Esophagus squamous epithelium (tissue), 5 donors: ENCODE measurements at places on chromosomes 5 and 9.

- no peak for DNase-seq
These were observed 85.2 kb downstream of the GRAMD2B start for GRCh38 chr5:126508251-126508961.

- DNase-seq, result no peak
These were observed 3.6 kb upstream of the AGPAT2 start for GRCh38 chr9:136690806-136691261.

DNA sequence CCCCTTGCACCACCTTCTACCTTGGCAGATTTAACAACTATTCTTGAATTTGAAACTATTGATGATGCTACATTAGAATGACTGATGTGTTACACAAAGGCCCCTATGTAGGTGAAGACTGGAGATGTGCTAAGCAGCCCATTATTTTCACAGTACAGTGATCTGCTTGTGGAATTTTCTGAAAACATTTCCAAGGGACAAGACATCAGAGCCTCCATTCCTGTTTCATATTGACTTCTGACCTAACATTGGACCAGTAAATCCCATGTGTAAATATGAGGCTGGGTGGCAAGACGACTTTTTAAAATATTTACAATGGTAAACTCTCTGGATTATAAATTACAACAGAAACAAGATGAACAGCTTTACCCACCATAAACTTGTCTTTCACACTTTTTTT lies 265.8 kb upstream of the EFNA5 start:
- no peak for DNase-seq

DNA sequence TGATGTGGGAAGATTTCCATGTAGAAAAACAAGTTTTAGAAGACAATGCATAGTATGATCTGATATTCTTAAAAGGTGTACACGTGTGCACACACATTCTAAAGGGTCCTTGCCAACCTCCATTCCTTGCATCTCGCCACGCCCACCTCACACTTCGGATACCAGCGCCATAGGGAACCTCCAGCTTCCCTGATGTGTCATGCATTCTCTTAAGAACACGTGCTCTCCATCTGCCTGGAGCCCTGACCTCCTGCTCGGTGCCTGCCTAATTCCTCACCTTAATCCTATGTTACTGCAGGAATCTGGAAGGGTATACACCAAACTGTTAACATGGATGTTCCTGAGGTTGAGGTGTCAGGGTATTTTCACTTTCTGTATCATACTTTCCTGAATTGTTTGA lies 63.1 kb downstream of the PTCD2 start:
- DNase-seq, result no peak

DNA sequence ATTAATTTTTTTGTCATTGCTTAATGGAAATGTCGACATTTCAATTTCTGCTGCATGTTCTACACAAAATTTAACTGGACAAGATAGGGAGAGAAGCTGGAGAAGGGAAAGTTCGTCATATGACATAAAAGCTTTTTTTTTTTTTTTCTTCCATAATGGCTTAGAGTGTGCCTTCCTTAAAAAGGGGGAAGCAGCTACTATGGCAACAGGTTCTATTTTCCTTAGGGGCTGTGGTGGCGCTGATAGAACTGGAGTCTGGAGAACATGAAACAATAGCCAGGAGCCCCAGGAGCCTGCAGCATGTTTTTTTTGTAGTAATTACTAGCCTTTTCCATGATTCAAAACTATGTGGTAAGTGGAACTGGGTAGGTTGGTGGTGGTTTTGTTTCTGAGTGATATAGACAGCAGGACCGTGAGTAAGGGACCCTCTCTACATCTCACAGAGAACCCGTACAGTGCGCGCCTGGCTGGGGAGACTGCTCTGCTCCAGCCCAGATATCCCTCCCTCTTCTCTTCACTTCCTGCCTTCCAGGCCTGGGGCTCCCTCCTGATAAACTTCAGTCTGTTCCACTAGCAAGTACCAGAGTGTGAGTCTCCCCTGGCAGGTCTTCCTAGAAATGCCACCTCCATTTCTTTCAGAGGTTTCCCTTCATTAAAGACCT lies 301.6 kb downstream of the NR3C1 start:
- DNase-seq, result no peak

DNA sequence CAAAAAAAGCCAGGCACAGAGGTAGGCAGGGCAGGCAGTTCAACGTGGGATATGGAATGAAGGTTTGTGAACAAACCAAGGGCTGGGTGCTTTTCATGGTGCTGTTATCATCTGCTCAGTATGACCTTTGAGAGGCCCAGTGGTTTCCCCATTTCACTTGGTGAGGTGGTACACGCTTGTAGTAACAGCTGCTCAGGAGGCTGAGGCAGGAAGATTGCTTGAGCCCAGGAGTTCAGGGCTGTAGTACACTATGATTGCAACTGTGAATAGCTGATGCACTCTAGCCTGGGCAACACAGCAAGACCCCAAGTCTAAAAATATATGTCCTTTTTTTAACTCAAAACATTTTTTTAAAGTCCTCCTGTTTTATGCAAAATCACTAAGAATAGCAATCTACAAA lies 174.8 kb downstream of the ENC1 start:
- no peak for DNase-seq

DNA sequence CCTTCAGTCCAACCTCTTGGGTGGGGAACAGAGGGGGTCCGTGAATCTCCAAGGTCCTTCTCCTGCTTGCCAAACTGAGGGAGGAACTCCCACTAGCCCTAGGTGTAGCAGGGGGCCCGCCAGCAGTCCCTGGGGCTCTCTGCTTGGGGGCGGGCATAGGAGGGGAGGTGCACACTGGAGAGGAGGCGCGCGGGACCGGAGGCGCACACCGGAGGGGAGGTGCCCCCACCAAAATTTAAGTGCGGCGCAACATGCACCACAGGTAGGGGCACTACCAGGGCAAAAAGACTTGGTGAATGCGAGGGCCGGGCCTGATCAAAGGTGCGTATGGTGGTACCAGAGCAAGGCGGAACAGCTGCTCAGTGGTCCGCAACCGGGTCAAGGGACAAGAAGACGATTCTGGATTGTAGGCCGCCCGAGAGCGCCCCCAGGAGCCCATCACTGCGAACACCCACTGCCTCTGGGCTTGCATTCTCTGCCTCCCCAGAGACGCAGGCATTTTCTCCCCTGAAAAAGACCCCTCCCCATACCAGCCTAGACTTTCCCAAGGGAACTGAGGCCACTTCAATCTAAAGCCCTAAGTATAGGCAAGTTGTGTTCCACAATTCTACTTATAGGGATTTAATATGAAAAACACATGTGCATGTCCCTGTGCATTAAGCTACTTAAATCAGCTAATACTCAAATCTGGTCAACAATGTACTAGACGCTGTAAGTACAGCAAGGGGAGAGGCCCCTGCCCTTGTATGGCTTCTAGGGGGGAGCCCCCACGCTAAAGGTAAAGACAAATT lies 50.6 kb downstream of the TGFBI start:
- DNase-seq, result no peak

- DNase-seq, result no peak
These were observed 1.1 kb downstream of the POMT1 start for GRCh38 chr9:131503626-131504465.

GRCh38 chr9:123548741-123549545 lies 192.9 kb downstream of the CRB2 start:
- no peak for DNase-seq

DNA sequence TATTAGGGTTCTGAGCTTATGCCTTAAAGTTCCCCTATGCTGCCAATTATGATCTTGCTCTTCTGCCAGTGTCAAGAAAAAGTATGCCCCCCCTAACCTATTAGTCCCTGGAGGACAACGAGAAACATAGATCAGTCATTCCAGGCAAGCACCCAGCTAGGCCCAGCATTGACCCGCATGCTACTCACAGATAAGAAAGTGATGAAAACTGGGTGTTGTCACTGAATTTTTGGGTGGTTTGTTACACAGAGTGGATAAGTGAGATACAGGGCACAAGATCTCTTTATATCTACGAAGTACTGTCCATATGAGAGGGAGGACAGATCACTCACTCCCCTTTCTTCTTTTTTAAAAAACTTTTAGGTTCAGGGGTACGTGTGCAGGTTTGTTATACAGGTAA lies 6.4 kb upstream of the TEX48 start:
- no peak for DNase-seq

DNA sequence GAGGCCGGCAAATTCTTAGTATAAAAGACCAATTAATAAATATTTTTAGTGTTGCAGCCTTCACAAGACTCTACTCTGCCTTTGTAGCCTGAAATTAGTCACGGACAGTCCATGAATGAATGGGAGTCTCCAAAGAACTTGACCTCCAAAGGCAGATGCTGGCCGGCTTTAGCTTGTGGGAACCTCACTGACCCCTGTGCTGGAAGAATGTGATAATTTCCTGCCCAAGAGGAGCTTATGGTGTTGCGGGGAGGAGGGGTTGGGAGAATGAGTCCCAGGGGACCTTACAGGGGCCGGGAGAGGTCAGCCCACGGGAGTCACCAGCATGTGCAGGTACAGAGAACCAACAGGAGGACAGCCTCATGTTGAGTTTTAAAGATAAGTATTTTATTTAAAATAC lies 143.1 kb downstream of the IRX2 start:
- no peak for DNase-seq

- no peak for DNase-seq
These were observed 761 bp upstream of the DNAJC25 start for GRCh38 chr9:111630182-111630963.
